ENCODE measurements at places on chromosomes 7 and 10.

- DNase-seq = no peak
Measured at GRCh38 chr10:118800920-118801319, 46.1 kb upstream of the CACUL1 start.

DNA sequence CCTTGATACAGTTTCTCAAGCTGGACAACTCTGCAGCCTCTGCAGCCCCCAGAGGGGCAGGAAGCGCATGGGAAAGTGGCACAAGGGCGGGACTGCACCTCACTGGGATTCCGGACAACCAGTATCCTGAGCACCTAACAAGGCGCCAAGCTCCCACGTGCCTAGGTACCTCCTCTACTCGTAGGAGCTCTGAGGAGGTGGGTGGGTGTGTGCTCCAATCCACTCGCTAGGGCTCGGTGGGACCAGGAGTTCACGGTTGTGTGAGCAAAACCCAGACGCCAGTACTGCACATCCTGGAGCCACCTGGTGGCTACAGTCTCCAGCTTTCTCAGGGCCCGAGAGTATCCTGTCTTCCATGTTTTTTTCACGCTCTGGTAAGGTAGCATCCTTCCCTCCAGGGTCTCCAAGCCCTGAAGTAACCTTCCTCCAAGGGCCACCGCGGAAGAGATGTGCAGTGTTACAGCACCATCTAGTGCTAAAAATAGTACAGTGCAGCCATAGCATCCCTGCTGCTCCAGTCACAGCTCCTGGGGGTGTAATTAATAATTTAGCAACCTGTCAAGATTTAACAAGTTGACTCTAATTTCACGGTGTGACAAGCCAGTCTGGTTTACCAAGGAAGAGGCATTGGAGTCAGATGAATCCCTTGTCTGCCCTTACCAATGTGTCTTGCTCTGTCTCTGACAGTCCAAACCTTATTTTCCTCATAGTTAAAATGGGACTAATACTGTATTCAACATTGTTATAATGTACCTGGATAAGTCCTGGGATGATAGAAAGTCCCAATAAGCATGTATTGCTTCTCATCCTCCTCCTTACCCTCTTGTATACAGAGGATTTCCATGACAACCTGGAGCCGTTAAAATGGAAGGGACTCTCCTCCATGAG is 70.4 kb downstream of the HERPUD2 start:
- DNase-seq = peak; percentile 59

- DNase-seq = no peak
Measured at GRCh38 chr7:125383324-125383723, 453.7 kb upstream of the POT1 start.

- no peak for DNase-seq
Measured at GRCh38 chr10:116007256-116007891, 265.6 kb downstream of the GFRA1 start.

GRCh38 chr7:148587076-148587475 is 3.5 kb upstream of the C7orf33 start:
- DNase-seq = no peak

- no peak for DNase-seq
Measured at GRCh38 chr7:149741629-149742028, 31.8 kb downstream of the ZNF467 start.

GRCh38 chr10:49329146-49329505 is 30.2 kb downstream of the C10orf71 start:
- no peak for DNase-seq

DNA sequence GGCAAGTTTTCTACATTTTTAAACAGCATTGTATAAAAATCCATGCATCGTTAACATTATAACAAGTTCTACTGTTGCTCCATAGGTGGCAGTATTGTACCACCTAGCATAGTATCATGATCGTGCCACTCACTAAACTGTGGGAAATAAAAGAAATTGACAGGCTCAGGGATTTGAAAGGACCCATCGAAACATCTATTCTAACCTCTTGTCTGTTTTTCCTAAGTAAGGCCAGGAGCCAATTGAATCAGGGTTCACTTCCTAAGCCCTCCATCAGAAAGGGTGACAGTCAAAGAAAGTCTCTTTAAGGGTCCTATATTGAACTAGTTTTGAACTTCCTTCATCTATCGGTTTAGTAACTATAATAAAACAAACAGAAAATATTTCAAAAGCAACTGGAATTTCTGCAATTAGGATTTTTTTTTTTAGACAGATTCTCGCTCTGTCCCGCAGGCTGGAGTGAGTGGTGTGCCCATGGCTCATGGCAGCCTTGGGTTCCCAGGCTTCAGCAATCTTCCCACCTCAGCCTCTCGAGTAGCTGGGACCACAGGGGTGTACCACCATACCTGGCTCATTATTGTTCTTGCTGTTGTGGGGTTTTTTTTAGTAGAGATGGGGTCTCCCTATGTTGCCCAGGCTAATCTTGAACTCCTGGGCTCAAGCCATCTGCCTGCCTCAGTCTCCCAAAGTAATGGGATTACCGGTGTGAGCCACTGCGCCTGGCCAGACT is 9.4 kb downstream of the HACD1 start:
- peak; percentile 74 for DNase-seq

DNA sequence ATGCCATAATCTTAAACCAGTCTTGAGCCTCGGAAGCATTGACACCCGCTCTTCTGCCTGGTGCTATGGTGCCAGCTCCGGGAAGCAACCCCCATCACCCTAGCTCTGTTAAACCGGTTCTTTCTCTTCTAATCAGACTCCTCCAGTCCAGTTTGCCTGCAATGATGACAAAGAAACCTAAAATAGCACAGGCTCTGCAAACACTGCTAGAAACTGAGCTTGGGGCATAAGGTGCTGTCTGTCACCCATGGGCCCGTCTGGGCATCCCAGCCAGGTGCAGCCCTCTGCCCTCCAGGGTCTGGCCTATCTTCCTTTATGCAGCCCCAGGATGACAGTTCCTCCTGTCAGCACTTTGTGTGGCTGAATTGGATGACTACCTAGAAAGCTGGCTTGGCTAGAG is 14.2 kb upstream of the CAMK2G start:
- DNase-seq = no peak

DNA sequence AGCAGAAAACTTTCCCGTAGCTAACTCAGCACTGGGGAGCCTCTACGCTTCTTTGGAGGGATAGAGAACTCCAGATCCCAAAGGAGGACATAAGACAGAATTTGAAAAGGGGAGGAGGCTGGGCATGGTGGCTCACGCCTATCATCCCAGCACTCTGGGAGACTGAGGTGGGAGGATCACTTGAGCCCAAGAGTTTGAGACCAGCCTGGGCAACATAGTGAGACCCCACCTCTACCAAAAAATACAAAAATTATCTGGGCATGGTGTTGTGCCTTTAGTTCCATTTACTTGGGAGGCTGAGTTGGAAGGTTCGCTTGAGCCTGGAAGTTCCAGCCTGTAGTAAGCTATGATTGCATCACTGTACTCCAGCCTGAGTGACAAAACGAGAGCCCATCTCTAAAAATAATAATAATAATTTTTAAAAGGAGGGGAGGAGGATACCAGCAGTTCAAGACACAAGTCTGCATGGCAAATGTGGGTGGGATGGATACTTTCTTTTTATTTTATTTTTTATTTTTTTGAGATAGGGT is 165.9 kb upstream of the SH2B2 start:
- DNase-seq = no peak

DNA sequence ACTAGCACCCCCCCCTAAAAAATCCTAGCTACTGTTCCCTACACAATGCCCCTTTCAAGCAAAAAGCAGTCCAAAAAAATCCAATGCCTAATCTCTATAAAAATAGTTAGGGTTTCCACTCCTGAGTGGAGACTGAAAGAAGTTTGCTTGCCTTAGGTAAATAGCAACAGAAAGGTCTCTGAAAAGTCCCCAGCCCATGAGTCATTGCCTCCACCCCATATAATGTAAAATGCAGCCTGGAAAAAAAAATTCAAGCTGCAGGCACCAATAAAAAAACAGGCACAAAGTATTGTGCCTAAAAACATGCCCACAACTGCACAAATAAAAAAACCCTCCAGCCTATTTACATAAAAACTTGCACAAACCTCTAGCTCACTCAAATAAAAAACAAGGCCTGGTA is 47.5 kb downstream of the ZNF680 start:
- DNase-seq = no peak

- no peak for DNase-seq
Measured at GRCh38 chr7:74371381-74372341, 82.0 kb upstream of the GTF2IRD1 start.

DNA sequence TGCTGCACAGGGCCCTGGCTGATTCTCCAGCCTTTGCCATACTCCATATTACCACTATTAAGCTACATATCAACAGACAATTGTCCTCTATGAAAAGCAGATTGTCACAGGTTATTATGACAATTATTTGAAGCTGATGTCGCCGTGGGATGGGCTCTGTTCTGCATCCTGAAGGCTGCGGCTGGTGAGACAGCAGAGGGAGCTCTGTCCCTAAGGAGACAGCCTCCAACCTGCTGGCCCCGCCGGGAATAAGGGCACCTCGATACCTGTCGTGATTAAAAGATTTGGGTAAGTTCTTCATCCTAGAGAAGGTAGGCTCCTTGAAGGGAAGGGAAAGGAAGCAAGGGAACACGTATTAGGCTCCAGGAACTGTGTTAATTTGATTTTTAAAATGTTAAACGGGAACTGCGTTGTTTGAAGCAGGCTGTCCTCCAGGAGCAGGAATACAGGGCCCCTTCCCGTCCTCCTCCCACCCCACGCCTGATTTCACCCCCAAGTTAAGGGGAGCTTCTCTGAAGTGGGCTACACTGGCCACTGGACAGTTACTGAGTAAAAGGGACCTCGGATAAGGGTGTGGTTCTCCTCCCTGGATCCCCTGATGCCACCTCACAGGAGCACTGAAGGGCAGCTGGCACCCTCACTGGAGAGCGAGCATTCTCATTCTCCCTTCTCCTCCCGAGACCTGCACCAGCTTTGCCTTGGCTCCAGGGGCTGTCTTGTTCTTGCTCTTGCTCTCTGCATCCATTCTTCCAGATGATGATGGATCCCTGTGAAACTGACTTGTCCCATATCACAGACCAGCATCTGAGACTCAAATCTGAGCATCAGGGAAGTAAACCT is 11.8 kb upstream of the TIAL1 start:
- peak; percentile 16 for DNase-seq

DNA sequence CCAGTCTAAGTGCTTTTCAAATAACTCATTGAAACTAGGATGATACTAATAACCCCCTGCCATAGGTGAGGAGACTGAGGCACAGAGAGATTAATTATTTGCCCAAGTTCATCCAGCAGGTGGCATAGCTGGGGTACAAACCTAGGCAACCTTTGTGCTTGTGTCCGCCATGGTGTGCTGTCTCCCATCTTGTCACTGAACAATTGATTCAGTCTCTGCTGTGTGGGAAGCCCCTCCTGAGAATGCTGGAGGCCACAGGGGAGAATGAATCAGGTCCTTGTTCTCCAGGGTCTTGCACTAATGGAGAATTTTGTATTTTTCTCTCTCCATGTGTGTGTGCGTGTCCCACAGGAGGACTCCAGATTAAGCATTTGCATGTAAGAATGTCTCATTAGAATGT is 15.8 kb upstream of the TMEM236 start:
- DNase-seq = no peak

DNA sequence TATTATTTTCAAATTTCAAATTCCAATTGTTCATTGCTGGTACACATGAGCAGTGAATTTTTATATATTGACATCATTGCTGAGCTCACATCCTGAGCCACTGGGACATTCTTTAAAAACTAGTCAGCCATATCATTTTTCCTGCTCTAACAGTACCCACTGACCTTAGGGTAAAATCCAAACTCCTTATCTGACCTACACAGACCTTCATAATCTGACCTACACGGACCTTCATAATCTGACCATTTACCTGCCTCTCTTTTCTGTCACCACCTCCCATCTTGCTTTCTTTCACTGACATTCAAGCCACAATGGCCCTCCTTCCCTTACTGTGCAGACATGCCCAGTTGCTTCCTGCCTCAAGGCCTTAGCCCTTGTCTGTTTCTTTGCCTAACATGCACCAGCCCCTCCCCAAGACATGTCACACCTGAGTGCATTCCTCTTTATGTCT is 16.1 kb upstream of the CUZD1 start:
- DNase-seq = peak; percentile 8

DNA sequence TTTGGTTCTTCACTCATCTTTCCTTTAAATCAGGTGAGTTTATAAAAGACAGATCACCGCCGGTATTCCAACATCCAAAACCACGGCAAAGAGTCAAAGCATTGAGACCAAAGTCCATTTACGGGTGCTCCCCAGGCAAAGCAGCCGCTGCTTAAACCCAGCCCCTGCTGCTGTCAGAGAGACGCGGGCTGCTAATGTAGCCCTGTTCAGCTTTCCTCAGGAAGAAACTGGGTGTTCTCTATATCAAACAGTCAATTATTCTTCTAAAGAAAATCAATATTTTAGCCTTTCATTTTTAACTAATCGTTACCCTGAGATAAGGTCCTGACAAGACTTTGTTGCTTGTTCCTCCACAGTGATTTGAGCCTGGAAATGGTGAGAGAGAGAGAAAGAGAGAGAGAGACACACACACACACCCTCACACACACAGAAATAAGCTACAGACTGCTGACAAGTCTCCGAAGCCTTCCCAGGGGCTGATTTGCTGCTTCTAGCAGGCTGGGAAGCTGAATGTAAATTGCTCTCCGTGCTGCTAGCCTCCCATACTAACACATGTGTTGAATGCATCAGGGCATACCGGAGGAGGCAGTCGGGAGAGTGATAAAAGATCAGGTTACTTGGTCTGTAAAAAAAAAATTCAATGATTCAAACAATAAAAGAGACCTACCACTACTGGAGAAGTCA is 183.0 kb upstream of the ANK3 start:
- no peak for DNase-seq

- no peak for DNase-seq
Measured at GRCh38 chr10:2306081-2306480, 568.8 kb upstream of the ADARB2 start.

- peak; percentile 59 for DNase-seq
Measured at GRCh38 chr7:22109761-22110160, 164.1 kb upstream of the CDCA7L start.

- DNase-seq = no peak
Measured at GRCh38 chr7:101094376-101094775, 9.1 kb downstream of the TRIM56 start.

GRCh38 chr7:151083071-151083823 is at the start of gene TMUB1:
TMUB1 (minus strand) TSS chr7:151083493; CDS start chr7:151082563, 930 bp downstream.
- DNase-seq = peak; percentile 82

- no peak for DNase-seq
Measured at GRCh38 chr10:132858121-132859081, 72.5 kb upstream of the NKX6-2 start.

- DNase-seq = peak; percentile 54
Measured at GRCh38 chr10:43390759-43391158, 18.2 kb downstream of the HNRNPF start.

GRCh38 chr7:84102213-84102612 is 92.4 kb downstream of the SEMA3A start:
- DNase-seq = no peak

- no peak for DNase-seq
Measured at GRCh38 chr10:124194199-124194824, 100.9 kb upstream of the CHST15 start.
